Fibroblast of pulmonary artery (primary cell): ENCODE measurements at places on chromosomes 2 and 18.

DNA sequence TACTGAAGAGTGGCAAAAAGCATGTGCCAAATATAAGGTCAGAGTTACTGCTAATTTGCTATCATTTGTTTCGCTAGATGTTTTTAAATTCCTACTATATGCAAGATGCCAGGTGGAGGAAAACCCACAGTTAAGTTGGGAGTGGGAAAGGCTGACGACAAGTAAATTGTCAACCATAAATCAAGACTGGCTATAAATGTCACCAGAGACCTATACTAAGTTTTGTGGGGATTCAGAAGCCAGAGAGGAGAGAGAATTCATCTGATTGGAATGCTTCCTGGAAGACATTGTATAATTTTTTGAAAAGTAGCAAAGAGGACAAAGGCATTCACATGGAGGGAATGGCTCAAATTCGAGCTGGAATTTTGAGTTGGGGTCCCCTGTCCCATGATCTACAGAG is 64.3 kb downstream of the CFAP221 start:
- no peak for DNase-seq

GRCh38 chr18:62711781-62712180 is 3.6 kb upstream of the PHLPP1 start:
- no peak for DNase-seq

- DNase-seq: no peak
Observed at GRCh38 chr2:195447323-195447975, 209.6 kb upstream of the SLC39A10 start.

- DNase-seq: no peak
Observed at GRCh38 chr2:192953116-192953515, 758.4 kb upstream of the TMEFF2 start.

- DNase-seq: no peak
Observed at GRCh38 chr2:53813151-53813550, 26.3 kb downstream of the ERLEC1 start.
